ENCODE measurements at places on chromosomes 13 and 19. TPM values are rescaled to one million over a fixed set of nuclear protein-coding genes. Genes with fewer than 3 reads are reported as not detected.
A peak's percentile ranks its signal among the peaks of the same experiment; 100 is the strongest.

DNA sequence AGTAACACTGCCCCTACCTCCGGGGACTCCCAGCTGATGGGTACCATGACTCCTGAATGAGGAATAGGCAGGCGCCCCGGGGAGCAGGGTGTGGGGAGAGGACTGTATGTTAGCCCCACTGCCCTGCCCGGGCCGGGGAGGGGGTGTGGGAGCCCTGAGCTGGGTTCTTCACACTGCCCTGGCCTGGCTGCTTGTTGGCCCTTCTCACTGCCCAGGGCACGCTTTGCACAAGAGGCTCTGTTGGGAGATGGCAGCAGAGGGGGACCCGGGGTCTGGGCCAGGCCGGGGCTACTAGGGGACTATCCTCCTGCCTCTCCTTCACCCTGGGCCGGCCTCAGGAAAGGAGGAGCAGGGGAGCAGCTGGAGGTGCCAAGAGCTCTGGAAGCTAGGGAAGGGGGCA is 19.3 kb upstream of the KCTD15 start:
- DNase-seq, result no peak

DNA sequence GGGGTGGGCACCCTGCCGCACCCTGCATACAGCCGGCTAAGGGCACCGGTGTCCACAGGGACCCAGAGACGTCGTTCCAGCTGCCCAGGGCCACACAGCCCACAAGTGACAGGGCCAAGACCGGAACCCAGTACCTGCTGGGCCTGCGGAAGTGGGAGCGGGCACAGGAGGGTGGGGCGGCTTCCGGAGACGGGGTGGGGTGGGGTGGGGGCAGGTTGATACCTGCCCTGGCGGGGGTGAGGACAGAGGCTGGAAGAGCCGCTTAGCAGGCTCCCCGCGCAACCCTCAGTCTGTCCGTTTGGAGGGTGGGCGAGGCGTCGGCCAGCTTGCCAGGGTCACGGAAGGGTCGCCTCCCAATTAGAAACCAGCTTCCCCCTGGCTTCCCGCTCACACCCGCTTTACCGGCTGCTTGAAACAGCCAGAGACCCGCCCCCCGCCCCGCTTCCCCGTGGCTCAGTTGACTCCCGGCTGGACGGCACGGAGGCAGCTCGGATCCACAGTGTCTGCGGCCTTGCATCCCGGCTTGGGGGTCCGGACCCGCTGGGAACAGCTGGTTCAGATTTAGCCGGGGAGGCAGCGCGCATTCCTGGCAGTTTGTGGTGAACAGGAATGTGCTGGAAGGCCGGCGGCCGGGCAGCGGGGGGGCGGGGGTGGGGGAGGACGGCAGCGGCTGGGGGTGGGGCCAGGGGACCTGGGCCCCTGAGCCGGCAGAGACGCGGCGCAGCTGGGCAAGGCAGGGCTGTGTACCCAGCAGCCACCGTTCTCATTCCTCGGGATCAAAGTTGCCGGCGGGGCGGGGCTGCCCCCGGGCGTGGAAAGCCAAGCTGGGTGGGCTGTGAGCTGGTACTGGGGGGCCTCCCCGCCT is 1.9 kb downstream of the CNN2 start:
- no peak for DNase-seq

LHB gene
- 3.6 TPM for total RNA-seq

ZNF534 gene
- total RNA-seq, result 0.07 TPM

DNA sequence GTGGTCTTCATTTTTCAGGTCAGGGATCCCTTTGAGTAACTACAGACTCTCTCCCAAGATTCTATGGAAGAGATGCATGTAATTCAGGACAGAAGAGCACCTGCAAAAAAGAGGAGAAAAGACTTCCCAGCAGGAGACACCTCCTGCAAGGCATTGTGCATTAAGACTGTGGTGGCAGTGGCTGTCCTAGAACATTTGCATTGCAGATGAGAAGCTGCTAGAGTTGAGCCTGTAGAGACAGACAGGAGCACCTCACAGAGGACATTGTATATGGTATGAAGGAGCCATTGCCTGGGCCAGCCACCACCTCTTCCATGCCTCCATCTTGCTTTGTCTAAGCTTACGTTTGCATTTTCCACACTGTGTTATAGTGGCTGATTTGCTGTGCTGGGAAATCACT is 11.2 kb upstream of the MYO16 start:
- no peak for DNase-seq

DNA sequence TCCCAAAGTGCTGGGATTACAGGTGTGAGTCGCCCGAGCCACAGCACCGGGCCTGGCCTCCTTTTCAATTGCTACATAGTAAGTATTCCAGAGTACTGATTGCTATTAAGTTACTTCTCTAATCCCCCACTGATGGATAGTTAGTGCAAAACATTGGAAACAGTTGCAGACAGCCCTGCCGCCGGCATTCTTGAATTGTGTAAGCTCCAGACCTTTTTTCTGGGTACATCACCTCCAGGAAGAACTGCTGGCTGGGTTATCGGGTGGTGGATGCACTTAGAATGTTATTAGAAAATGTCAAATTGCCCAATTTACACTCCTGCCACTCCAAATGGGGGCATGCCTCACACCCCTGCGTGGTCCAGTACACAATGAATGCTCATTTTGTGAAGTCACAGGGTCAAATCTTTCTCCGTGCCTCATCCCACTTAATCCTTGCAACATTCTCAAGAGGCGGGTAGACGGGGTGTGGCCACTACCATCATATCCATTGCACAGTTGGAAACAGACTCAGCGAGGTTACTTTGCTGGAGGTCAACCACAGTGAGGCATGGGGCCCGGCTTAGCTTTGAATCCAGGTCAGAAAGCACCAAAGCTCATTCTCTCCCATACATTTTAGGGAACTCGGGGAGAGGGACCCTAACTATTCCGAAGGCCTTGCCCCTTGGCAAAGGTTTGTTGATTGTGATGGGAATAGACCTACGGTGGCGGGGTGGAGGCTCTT is 1.0 kb upstream of the KDM4B start:
- no peak for DNase-seq

KIR3DL1 gene
- total RNA-seq, result not detected

TNFSF9 gene
- 12.5 TPM for total RNA-seq

DNA sequence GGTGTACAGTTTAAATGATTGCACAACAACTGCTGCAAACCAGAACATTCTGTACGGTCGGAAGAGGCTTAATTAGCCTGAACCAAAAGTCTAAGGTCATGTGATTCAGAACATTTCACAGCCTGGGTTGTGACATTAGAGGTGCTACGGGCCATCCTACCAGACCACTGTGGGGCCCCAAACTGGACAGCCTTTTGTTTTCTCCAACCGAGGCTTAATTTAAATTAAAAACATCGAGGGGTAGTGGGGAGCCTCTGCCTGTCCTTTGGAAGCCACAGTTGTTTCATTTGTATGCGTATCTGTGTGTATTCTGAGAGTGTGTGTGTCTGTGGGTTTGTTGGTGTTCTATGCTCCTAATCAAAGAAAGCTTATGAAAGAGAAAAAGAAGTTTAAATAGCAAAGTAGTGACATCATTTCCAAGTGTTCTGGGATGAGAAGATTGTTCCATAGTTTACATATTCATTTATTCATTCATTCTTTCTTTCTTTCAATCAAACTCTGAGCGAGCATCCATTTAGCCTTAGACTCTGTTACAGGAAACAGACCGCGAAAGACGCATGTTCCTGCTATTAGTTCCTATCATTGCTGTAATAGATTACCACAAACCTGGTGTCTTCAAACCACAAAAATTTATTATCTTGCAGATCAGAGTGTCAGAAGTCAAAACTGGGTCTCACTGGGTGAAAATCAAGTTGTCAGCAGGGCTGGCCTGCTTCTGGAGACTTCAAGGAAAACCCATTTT is 444.8 kb downstream of the FOXO1 start:
- DNase-seq, result peak; percentile 97

SBSN gene
- not detected for total RNA-seq

GRCh38 chr19:2047449-2048103 is 3.5 kb downstream of the MKNK2 start:
- no peak for DNase-seq

- no peak for DNase-seq
Observed at GRCh38 chr13:94261163-94261562, 218.3 kb downstream of the DCT start.

DNA sequence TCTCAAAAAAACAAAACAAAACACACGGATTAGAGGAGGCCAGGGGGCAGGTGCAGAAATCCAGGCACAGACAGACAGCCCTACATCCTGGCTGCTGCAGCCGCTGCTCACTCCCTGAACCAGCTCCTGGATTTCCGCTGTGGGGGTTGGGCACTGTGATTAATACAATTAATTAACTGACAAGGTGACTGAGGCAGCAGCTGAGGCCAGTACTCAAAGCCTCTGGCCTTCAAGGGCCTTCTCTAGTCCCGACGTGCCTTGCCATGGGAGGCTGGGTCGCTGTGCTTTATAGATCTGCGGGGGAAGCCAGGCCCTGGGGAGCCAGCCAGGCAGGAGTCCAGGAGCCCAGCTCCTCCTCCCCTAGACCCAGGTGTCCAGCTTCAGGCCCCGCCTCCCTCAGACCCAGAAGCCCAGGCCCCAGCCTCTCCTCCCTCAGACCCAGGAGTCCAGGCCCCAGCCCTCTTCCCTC is 4.6 kb downstream of the NECTIN2 start:
- DNase-seq, result no peak

RNF225 gene
- not detected for total RNA-seq

GRCh38 chr13:63910511-63910910 is 2494.9 kb upstream of the PCDH20 start:
- no peak for DNase-seq

MBD3L2 gene
- total RNA-seq, result not detected

DNA sequence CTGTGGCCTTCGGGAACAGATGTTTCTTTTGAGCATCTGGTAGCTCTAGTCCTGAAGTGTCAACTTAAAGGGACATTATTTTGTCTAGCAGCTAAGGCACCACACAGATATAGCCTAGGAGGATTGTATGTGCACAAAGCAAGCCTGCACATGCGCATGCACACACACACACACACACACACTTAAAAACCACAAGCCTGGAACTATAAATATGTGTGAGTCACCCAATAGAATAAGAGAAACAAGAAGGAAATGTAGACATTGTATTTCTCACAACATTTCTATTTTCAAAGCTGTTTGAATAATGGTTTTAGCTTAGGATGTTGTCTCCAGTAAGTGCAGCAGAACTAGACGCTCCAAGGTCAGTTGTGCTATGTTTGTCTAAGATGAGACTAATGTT is 516.5 kb downstream of the SUCLA2 start:
- no peak for DNase-seq

DNA sequence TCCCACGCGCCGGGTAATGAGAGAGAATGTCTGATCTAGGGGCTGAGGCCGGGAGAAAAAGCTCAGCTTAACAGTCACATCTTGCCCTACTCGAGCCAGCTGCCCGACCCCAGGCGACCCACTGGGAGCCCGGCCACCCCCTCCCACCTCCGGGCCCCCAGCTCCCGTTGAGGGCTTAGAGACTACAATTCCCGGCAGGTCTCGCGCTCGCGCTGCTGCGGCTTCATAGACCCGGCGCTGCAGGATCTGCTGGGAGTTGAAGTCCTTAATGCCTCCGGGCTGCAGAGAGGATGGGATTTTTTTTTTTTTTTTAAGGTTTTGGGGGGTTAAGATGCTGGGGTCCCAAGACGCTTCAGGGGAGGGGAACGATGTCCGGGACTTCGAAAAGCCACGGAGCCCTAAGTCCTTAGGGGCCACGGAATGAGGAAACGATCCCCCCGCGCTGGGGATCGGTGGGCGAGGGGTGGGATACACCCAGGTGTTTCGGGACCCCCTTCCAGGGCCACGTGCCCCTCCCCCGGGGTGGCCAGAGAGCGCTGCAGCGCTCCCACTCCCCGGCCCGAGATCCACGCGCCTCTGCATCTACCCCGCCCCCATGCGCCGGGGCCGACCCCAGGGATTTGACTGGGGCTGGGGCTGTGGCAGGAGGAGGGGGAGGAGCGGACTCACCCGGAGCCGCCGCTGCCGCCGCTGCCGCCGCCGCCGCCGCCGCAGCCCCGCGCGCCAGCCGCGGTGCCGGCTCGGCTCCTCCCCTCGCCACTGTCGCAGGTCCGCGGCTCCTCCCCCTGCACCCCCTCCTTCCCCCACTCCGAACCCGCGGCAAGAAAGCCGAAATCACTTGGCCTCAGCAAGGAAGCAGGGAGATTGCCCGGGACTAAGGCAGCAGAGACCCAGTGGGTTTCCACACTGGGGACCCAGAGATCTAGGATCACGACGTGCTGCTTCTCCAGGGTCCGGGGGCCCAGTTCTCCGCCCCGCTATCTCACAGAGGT is at the start of gene SYT3:
SYT3 (minus strand) TSS at position 761 of the 992 bp plus-strand sequence. CDS start 2,470 bp downstream, outside the sequence.
- DNase-seq, result no peak

PABPC3 gene
- 0.23 TPM for total RNA-seq

- DNase-seq, result no peak
Observed at GRCh38 chr13:28620011-28620830, 38.7 kb upstream of the POMP start.

GRCh38 chr19:42216653-42217519 is 591 bp downstream of the DEDD2 start:
- no peak for DNase-seq

GIPC3 gene
- total RNA-seq, result not detected

SHISA7 gene
- total RNA-seq, result 0.17 TPM

GRCh38 chr19:48568345-48568886 is 16.4 kb downstream of the SULT2B1 start:
- DNase-seq, result no peak

IZUMO4 gene
- total RNA-seq, result 1.0 TPM

GRCh38 chr13:94550062-94550738 is 45.8 kb downstream of the TGDS start:
- DNase-seq, result peak; percentile 13

DNA sequence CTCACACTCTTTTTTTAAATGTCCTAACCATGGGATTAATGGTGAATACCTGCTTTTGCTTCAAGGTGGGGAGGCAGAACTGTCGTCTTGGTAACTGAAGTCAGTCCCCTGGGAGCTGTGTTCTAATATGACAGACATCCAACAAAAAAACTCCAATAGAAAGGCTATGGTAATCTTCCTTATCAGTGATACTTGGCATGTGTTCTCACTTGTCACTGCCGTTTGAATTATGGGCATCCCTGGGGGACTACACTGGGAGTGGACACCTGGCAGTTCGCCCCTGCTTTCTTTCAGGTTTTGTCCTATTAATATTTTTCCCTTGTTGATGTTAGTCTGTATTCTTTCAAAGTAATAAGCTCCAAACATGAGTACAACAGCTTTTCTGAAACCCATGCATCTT is 252.6 kb downstream of the SLITRK5 start:
- DNase-seq, result no peak

- no peak for DNase-seq
Observed at GRCh38 chr19:17954401-17954800, 12.5 kb upstream of the KCNN1 start.
